ENCODE measurements at places on chromosomes 12 and 14.
A peak's percentile ranks its signal among the peaks of the same experiment; 100 is the strongest.

GRCh38 chr14:23443411-23443812 lies 8.0 kb upstream of the MYH7 start:
- no peak for DNase-seq

GRCh38 chr12:113758165-113758924 lies 207.8 kb downstream of the RBM19 start:
- DNase-seq, result no peak

DNA sequence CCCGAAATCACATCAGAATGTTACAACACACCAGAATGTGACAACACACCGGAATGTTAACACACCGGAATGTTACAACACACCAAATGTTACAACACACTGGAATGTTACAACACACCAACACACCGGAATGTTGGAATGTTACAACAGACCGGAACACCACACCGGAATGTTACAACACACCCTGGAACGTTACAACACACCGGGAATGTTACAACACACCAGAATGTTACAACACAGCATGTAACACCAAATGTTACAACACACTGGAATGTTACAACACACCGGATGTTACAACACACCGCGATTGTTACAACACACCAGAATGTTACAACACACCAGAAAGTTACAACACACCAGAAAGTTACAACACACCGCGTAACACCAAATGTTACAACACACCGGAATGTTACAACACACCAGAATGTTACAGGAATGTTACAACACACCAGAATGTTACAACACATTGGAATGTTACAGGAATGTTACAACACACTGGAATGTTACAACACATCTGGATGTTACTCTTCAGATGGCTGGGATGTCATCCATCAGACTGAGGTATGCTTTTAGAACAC lies 21.1 kb downstream of the CHFR start:
- DNase-seq, result peak; percentile 40

GRCh38 chr14:22419620-22420019 lies 169.4 kb downstream of the DAD1 start:
- no peak for DNase-seq

GRCh38 chr12:58882826-58883225 lies 37.5 kb downstream of the LRIG3 start:
- DNase-seq, result no peak

DNA sequence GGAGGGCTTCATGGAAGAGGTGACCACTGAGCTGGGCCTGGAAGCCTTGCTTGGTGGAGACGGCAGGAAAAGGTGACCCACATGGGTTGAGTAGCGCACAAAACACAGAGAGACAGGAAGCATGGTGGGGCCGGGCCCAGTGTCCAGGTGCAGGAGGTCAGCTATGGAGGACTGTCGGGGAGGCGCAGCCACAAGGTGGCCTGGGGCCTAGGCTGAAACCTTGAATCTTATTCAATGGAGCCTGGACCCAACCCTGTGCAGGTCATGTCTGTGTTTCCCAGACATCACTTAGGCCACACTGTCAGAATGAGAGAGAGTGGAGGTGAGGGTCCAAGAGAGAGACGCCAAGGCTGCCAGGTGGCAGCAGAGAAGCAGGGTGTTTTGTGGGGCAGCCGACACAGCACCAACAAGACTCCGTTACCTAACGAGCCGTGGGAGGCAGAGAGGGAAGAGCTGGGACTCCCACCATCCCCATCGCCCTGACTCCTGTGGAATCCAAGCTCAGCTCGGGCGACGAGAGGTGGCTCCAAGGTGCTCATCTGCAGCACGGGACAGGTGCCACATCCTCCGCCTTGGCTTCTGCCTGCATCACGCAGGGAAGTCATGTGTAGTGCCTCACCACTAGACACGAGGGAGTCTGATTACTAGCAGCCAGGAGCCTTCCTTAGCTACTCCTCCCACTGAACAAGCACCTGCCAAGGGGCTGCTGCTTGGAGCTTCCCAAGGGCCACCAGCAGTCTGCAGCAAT lies 38.7 kb downstream of the DEGS2 start:
- DNase-seq, result no peak

DNA sequence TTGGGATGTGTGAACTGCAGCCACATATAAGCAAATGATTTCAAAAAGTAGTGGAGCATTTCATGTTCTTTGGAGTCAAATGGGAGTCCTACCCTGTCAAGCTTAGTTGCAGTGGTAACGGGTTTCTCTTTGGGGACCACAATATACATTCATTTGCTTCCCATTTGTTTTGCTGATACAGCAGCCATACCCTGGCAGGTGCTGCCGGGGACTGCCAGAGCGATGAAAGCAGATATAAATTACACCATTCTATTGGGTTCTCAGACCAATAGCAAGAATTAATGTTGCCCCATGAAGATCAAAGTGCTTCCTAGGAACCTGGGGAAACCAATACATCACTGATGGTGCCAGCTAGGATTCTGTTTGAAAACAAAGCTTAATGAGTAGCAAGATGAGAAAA lies 1621.5 kb upstream of the FLRT2 start:
- no peak for DNase-seq

GRCh38 chr14:75306927-75307699 lies 28.5 kb downstream of the FOS start:
- no peak for DNase-seq

- DNase-seq, result peak; percentile 93
Measured at GRCh38 chr12:124906606-124907261, 7.7 kb downstream of the UBC start.

GRCh38 chr12:122740351-122740750 lies 9.7 kb upstream of the HCAR1 start:
- DNase-seq, result no peak

Measured in suppressor macrophage (primary cell).